Chondrocyte (in vitro differentiated cells): ENCODE measurements at places on chromosomes 7 and 10. TPM values are rescaled to one million over a fixed set of nuclear protein-coding genes. Genes with fewer than 3 reads are reported as not detected.
A peak's percentile ranks its signal among the peaks of the same experiment; 100 is the strongest.

GRCh38 chr10:4926400-4926799 lies 36.8 kb upstream of the AKR1C1 start:
- H3K27ac ChIP-seq = no peak overlapping the region
- peaks cover 9% of the 10 kb centered on the region for H3K36me3 ChIP-seq
- DNase-seq = no peak
- no peaks in the 10 kb centered on the region for H3K4me1 ChIP-seq
- H3K27me3 ChIP-seq = peaks cover 4% of the 10 kb centered on the region

DNA sequence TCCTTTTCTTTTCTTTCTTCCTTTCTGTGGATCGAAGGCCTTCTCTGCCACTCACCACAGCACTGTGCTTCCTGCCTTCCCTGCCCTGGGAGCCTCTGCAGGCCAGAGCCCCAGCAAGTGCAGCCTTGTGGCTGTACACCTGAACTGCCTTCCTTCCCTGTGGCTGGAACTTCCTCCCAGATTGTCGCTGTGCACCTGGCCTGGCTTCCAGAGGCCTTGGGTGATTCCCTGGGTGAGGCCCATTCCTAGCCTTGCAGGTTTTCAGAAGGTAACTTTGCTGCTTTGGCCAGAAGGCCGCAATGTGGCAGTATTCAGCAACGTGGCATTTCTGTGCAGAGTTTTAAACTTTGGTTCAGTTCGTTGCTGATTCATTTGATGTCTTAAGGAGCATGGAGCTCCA lies 50.1 kb upstream of the RASGEF1A start:
- peaks cover 16% of the 10 kb centered on the region for H3K27me3 ChIP-seq
- no peaks in the 10 kb centered on the region for H3K36me3 ChIP-seq
- no peak overlapping the region for H3K4me3 ChIP-seq
- no peak overlapping the region for H3K27ac ChIP-seq
- H3K4me1 ChIP-seq = no peaks in the 10 kb centered on the region

GRCh38 chr7:15555381-15555859 lies 6.4 kb downstream of the AGMO start:
- H3K27ac ChIP-seq = no peak overlapping the region
- H3K27me3 ChIP-seq = no peaks in the 10 kb centered on the region
- DNase-seq = no peak
- H3K4me3 ChIP-seq = no peak overlapping the region
- H3K36me3 ChIP-seq = no peaks in the 10 kb centered on the region

DNA sequence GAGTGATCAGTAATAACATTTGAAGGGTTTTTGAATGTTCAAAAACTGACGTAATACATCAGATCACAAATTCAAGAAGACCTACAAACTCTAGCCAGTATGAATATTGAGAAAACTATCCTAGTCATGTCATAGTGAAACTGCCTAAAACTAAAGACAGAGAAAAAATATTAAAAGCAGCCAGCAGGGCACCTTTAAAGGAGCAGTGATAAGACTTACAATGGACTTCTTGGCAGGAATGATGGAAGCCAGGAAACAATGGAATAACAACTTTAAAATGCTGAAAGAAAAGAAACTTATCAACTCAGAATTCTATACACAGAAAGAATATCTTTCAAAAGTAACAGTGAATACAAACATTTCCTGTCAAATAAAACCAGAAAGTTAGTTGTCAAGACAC lies 78.3 kb upstream of the CTBP2 start:
- H3K4me1 ChIP-seq = no peaks in the 10 kb centered on the region
- H3K27me3 ChIP-seq = peaks cover 3% of the 10 kb centered on the region
- H3K36me3 ChIP-seq = peaks cover 15% of the 10 kb centered on the region

GRCh38 chr10:128013626-128014025 lies 106.7 kb downstream of the PTPRE start:
- H3K27ac ChIP-seq = no peak overlapping the region
- no peak overlapping the region for H3K4me3 ChIP-seq
- no peaks in the 10 kb centered on the region for H3K36me3 ChIP-seq

The OR13A1 gene
- total RNA-seq = not detected in 3 replicates

The LAMB1 gene
- 405 to 481 TPM (median 466 TPM) in 3 replicates for total RNA-seq

The STX1A gene
- 19.1 to 33.5 TPM (median 20.9 TPM) in 3 replicates for total RNA-seq

DNA sequence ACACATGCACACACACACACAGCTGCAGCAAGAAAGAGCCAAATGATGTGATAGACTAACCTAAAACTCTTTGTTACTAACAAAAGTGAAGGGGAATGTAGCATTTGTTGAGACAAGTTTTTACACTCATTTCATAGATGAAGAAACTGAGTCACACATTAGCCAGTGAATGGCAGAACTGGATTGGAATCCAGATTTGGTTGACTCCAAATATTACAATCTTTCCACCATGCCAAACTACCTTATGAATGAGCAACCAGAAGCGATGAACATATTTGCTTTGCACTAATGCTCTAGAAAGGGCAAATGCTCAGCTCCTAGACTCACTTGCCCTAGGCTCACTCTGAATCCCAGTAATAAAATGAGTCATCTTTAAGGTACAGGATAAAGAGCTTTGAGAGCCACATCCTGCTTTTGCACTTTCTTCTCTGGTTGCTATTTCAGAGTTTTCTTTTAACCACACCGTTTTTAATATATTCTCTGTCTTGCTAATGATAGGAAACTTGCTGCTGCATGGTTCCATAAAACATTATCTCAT lies 111.9 kb downstream of the GPAM start:
- no peaks in the 10 kb centered on the region for H3K4me1 ChIP-seq
- no peaks in the 10 kb centered on the region for H3K36me3 ChIP-seq
- no peaks in the 10 kb centered on the region for H3K27me3 ChIP-seq
- no peak overlapping the region for H3K4me3 ChIP-seq

DNA sequence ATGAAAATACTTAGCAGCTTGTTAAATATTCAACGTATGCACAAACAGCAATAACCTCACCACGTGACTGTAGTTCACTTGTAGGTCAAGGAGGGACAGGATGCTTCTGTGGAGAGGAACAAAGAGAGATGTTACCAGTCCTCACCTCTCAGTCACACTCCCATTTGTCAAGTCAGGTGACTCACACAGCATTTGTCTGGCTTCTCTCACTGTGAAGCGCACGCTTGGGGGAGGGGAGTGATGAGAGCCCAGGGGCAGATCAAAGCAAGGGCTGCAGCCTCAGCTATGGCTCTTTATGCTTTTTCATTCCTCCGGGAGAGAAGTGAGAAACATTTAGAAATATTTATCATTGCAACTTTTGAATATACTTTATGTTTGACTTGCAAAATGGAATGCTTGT lies 2.9 kb upstream of the RBM20 start:
- DNase-seq = no peak
- H3K27me3 ChIP-seq = peaks cover 18% of the 10 kb centered on the region
- no peak overlapping the region for H3K4me3 ChIP-seq
- no peak overlapping the region for H3K27ac ChIP-seq
- peaks cover 45% of the 10 kb centered on the region for H3K4me1 ChIP-seq

DNA sequence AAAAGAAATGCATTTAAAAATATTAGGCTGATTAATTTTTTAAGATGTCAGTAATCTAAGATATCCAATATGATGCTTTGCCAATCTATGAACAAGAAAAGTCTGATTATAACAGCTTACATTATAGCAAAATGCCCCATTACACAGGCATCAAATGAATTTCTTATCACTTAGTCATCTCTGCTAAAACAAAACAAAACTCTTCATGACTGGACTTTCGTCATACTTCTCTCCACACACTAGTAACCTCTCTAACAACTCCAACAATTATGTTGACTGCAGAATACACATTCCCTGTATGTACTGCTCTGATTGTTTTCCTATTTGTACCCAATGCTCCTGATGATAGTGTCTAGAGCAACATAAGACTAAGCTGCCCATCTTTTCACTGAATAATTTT lies 3.8 kb upstream of the MKI67 start:
- no peaks in the 10 kb centered on the region for H3K27me3 ChIP-seq
- no peak for DNase-seq
- no peak overlapping the region for H3K4me3 ChIP-seq
- H3K36me3 ChIP-seq = no peaks in the 10 kb centered on the region
- no peak overlapping the region for H3K27ac ChIP-seq
- peaks cover 10% of the 10 kb centered on the region for H3K4me1 ChIP-seq

GRCh38 chr10:36888925-36889573 lies 236.3 kb upstream of the ANKRD30A start:
- no peak overlapping the region for H3K4me3 ChIP-seq
- no peaks in the 10 kb centered on the region for H3K4me1 ChIP-seq
- H3K27me3 ChIP-seq = peaks cover 9% of the 10 kb centered on the region

- peak; percentile 81 for DNase-seq
- no peak overlapping the region for H3K27ac ChIP-seq
- H3K36me3 ChIP-seq = no peaks in the 10 kb centered on the region
These were observed 31.8 kb upstream of the RET start for GRCh38 chr10:43044961-43045621.

GRCh38 chr10:61905837-61906561 lies 4.5 kb downstream of the ARID5B start:
- no peak overlapping the region for H3K27ac ChIP-seq
- peaks cover 22% of the 10 kb centered on the region for H3K4me1 ChIP-seq
- no peak for DNase-seq

- DNase-seq = no peak
- no peaks in the 10 kb centered on the region for H3K4me1 ChIP-seq
- no peak overlapping the region for H3K27ac ChIP-seq
These were observed 226.6 kb upstream of the BMPER start for GRCh38 chr7:33678569-33679335.

The SPACDR gene
- total RNA-seq = 0.42 to 0.87 TPM in 2 of 3 replicates, not detected in the other

DNA sequence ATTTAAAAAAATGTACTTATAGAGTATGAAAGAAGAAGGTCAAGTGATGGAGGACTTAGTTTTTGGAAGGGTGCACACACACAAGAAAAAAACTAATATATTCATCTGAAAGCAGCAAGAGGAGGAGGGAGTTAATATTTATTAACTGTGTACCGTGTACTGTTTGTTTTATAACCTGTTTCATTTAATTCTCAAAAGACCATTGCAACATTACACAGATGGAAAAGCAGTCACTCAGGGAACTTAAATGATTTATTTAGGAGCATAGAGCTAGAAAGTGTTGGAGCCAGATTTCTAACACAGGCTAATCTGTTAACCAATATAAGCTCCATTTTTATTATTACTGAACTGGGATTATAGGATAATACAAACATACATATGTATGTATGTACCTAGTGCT lies 36.7 kb downstream of the GLCCI1 start:
- no peaks in the 10 kb centered on the region for H3K4me1 ChIP-seq
- H3K27ac ChIP-seq = no peak overlapping the region
- peaks cover 26% of the 10 kb centered on the region for H3K36me3 ChIP-seq
- no peaks in the 10 kb centered on the region for H3K27me3 ChIP-seq
- DNase-seq = no peak

DNA sequence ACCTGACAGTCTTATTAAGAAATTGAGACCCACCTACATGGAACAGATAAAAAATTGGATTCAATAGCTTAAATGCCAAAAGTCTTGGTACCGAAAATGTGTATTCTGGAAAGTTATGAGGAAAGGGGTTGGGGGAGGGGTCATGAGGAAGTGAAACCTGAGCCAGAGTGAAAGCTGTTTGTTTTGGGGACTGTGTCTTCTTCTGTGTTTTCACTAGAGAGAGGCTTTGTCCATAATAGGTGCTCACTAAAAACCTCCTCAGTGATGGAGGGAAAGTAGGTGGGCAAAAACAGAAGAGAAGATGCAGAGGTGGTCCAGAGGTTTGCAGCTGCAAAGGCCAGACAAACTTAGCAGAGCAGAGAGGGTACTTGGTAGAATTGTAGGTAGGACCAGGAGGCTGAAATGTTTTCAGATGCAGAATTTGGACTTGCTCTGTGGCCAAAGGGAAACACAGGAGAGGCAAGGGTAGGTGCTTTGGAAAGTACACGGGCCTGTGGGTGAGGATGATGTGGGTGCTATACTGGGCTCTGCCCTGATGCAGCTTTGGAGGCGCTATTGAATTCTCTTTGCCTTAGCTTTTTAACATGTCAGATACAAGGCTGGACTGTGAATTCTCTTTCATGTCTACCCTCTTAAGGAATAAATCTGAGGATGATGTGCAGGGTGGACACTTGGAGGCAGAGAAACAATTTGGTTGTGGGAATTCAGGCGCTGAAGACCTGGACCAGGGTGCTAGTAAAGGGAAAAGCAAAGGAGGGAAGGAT lies 254.6 kb downstream of the PTEN start:
- H3K4me1 ChIP-seq = no peaks in the 10 kb centered on the region
- H3K27ac ChIP-seq = no peak overlapping the region
- no peak for DNase-seq
- H3K4me3 ChIP-seq = no peak overlapping the region
- no peaks in the 10 kb centered on the region for H3K27me3 ChIP-seq

The GFRA1 gene
- 35.7 to 79.7 TPM (median 73.3 TPM) in 3 replicates for total RNA-seq

DNA sequence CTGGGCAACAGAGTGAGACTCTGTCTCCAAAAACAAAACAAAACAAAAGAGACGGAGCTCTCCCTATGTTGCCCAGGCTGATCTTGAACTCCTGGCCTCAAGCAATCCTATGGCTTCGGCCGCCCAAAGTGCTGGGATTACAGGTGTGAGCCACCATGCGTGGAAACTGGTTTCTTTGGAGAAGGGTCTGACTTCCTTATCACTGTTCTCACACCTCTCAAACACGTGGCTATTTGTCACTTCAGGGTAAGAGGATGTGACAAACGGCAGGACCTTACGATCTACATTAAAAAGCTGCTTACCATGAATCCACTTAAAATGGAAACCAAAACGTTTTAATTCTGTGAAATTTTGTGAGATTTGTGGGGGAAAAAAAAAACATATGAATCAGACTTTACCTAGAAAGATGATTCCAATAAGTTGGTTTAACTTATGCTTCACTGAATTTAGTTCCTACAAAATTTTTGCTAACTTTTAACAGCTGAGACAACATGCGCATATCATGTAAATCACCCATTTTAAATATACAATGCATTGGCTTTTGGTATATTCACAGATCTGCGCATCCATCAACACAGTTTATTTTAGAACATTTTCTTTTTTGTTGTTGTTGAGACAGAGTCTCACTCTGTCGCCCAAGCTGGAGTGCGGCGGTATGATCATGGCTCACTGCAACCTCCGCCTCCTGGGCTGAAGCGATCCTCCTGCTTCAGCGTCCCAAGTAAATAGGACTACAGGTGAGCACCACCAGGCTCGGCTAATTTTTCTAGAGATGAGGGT lies 18.7 kb upstream of the FOXK1 start:
- H3K4me3 ChIP-seq = no peak overlapping the region
- H3K27ac ChIP-seq = peak overlapping the region; percentile 61
- DNase-seq = peak; percentile 43
- H3K36me3 ChIP-seq = peaks cover 10% of the 10 kb centered on the region
- no peaks in the 10 kb centered on the region for H3K27me3 ChIP-seq

DNA sequence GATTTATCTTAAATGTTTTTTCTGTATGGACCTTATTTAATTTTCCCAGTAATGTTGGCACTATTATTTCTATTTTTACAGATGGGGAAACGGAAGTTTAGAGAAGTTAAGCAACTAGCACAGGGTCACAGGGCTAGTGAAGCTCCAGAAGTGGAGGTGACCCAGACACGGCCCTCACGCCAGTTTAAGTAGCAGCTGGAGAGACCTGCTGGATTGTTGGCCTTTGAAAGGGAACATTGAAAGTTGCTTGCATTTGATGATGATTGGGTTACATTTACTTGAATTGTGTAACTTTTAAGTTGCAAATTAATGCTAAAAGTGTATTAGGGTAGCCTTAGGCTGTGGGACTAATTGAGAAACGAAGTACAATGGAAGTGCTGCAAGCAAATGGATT lies 25.6 kb downstream of the CDK14 start:
- peak overlapping the region; percentile 60 for H3K27ac ChIP-seq
- no peaks in the 10 kb centered on the region for H3K36me3 ChIP-seq
- DNase-seq = no peak
- no peaks in the 10 kb centered on the region for H3K27me3 ChIP-seq
